ENCODE measurements at places on chromosomes 1 and 21.

GRCh38 chr1:8754247-8754650, 63.2 kb downstream of the RERE start:
- DNase-seq, result no peak

DNA sequence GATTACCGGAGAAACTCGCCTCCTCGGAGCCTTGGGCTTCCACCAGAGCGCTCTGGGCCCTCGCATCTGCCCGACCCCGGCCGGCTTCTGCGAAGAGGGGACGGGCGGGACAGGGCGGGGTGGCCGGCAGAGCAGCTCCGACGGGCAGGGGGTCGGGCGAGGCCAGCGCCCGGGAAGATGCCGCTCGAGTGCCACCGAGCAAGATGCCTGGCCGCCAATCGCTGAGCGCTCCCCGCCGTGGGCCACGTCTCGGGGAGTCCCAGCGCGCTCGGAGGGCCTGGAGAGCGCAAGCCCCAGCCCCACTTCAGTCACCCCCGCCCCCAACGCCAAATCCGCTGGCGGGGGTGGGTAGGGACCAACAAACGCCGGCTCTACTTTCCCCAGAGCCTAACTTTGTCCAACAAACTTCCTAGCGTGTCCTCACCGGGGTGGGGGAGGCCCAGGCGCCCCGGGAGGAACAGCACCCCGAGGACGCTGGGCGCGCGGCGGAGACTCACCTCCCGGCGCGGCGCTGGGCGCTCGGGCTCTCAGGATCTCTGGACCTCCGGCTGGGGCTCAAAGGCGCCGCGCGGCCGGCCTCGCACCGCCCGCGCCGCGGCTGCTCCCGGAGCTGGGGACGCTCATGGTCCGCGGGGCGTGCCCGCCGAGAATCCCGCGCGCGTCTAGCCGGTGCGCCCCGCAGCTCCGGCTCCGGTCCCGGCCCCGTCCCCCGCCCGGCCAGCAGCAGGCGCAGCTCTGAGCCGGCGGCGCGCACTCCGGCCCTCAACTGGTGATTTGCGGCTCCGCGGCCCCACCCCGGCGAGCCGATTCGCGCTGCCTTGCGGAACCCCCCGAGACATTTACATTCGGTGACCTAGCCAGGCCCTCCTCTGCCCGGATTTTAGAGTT, at the start of gene BCAR3:
Gene BCAR3, minus strand, starts transcription at position 737 of the 888 bp plus-strand sequence. CDS start 6,907 bp downstream, outside the sequence.
- no peak for DNase-seq

- no peak for DNase-seq
These were observed 107.8 kb upstream of the VAV3 start for GRCh38 chr1:108072776-108073175.

DNA sequence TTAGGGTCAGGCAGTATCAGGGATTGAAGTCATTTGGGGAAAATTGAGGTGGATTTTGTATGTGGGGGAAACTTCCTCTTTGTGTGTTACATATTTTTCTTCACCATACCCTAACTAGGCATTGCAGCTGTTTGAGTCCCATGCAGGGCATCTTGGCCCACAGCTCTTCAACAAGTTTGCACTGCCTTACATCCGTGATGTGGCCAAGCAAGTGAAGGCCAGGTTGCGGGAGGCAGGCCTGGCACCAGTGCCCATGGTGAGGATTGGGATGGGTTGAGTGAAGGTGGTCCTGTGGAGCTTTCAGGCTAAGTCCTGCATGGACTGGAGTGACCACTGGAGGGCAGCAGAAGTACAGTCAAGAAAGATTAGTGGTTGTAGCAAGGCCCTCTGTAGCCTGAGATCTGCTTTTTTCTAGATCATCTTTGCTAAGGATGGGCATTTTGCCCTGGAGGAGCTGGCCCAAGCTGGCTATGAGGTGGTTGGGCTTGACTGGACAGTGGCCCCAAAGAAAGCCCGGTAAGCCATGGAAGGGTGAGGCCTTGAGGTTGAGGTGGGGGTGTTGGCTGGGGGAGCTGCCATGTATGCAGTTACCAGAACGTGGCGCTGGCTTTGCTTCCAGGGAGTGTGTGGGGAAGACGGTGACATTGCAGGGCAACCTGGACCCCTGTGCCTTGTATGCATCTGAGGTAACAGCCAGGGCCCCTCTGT, 2.4 kb downstream of the UROD start:
- peak; percentile 88 for DNase-seq

- no peak for DNase-seq
These were observed 347.4 kb downstream of the KCNH1 start for GRCh38 chr1:210786546-210786945.

- no peak for DNase-seq
These were observed 59.0 kb upstream of the IKBKE start for GRCh38 chr1:206411321-206411720.

GRCh38 chr1:203428981-203429599, 46.5 kb upstream of the PRELP start:
- DNase-seq, result no peak

GRCh38 chr1:76868154-76868882, 1.0 kb downstream of the ST6GALNAC5 start:
- DNase-seq, result peak; percentile 44

DNA sequence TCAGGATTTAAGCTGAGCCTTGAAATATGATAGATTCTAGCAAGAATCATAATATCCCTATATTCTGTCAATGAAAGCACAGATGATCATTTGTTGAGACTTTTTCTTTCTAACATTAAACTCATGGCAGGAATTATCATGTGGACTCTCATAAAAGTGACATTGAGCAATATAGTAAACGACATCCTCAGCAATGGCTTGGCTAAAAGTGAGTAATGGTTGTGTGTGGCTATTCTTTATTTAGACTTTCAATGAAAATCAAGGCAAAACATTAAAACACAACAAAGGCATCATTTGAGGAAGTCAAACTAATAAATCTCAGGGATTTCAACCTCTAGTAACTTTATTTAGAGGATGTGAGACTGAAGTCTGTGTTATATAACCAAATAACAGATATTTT, 257.8 kb upstream of the ADGRL4 start:
- no peak for DNase-seq

- no peak for DNase-seq
These were observed 23.7 kb upstream of the LYPLAL1 start for GRCh38 chr1:219149953-219150352.

DNA sequence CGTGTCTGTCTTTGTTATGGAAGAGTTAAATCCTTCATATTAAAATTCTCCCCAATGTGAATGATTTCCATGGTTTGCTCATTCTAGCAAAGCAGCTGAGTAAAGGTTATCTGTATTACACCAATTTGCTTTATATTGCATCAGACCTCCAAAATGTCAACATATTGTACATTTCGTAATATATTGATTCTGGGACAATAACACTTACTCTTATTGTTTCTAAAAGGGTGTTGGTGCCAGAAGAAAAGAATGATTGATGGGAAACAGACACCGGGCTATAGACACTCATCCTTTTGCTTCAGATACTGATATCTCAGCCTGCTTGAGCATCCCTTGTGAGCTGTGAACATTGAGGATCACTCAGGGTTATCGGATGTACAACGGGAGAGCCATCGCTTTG, 7.0 kb downstream of the NTNG1 start:
- DNase-seq, result no peak

DNA sequence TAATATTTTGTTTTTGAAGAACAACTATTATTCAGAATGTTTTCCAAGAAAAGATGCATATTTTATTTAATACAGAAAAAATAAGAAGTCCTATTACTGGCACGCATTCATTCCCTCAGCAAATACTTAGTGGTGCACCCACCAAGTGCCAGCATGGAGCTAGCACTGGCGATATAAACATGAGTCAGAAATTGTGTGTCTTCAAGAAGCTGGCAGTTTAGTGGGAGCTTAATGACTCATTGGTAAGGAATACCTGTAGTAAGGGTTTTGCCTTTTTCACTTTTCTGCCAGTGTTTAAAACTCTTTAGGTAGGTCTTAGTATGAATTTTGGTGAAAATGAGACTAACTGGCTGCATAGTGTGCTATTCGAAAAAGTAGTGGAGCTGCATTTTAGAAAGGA, 6.3 kb downstream of the MAGI3 start:
- DNase-seq, result no peak

Data from activated T-cell treated with anti-CD3 and anti-CD28 coated beads, Interleukin-2, amount 50 U/mL, for 48 hours (primary cell).